ENCODE measurements at places on chromosomes 12 and 14. TPM values are rescaled to one million over a fixed set of nuclear protein-coding genes. Genes with fewer than 3 reads are reported as not detected.

GRCh38 chr14:56474419-56475022, 105.1 kb upstream of the TMEM260 start:
- H3K27ac ChIP-seq: no peak overlapping the region
- no peaks in the 10 kb centered on the region for H3K4me1 ChIP-seq
- H3K4me3 ChIP-seq: no peak overlapping the region
- H3K36me3 ChIP-seq: no peaks in the 10 kb centered on the region
- DNase-seq: peak; percentile 42
- H3K27me3 ChIP-seq: no peaks in the 10 kb centered on the region

GRCh38 chr12:40171501-40171900, 53.3 kb upstream of the LRRK2 start:
- H3K4me1 ChIP-seq: no peaks in the 10 kb centered on the region
- no peaks in the 10 kb centered on the region for H3K36me3 ChIP-seq
- H3K27ac ChIP-seq: no peak overlapping the region
- no peak overlapping the region for H3K4me3 ChIP-seq
- DNase-seq: no peak

DNA sequence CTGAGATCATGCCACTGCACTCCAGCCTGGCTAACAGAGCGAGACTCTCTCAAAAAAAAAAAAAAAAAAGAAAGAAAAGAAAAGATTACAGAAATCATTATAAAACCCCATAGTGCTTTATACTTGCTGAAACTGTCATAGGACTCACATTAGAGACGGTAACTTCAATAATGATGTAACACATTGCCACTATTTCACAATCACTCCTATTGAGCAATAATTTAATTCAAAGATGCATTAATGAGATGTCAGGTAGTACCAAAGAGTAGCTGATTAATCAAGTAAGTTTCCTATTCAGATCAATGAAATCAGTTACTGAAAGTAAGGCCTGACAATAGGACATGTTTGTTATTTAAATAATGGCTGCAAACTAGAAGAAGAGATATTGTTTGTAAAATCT, 751.5 kb upstream of the ALG10B start:
- H3K36me3 ChIP-seq: no peaks in the 10 kb centered on the region
- no peak for DNase-seq
- H3K4me1 ChIP-seq: no peaks in the 10 kb centered on the region
- no peak overlapping the region for H3K27ac ChIP-seq
- H3K27me3 ChIP-seq: no peaks in the 10 kb centered on the region
- H3K4me3 ChIP-seq: no peak overlapping the region

DNA sequence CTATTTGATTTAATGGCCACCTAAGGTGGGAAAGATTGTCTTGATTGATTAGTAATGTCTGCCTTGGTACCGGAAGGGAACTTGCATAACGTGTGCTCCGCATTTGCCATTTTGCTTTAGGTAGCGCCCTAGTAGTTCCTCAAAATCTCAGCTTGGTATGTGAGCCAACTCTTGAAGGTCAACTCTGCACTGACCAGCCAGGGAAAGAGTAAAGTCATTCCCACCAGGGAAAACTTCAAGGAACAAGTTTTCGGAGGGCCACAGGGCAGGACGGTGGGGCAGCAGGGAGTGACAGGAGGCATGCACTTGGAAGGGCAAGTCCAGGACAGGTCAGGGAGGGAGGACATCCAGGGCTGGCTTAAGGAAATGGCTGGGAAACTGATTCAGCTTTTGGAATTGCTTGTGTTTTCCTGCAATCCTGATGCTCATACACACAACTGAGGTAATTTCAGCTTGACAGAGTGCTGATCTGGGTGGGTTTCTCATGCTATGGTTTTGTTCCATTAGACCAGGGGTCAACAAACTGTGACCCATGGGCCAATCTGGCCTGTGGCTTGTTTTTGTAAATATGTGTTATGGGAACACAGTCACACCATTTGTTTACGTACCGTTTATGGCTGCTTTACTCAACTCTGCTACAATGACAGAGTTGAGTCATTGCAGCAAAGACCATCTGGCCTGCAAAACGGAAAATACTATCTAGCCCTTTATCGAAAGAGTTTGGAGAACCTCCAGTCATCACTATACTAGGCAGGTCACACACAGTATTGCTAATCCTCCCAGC, 184.5 kb downstream of the RBM19 start:
- no peaks in the 10 kb centered on the region for H3K36me3 ChIP-seq
- no peaks in the 10 kb centered on the region for H3K4me1 ChIP-seq
- DNase-seq: peak; percentile 8
- no peak overlapping the region for H3K4me3 ChIP-seq
- H3K27me3 ChIP-seq: peaks cover 8% of the 10 kb centered on the region

DNA sequence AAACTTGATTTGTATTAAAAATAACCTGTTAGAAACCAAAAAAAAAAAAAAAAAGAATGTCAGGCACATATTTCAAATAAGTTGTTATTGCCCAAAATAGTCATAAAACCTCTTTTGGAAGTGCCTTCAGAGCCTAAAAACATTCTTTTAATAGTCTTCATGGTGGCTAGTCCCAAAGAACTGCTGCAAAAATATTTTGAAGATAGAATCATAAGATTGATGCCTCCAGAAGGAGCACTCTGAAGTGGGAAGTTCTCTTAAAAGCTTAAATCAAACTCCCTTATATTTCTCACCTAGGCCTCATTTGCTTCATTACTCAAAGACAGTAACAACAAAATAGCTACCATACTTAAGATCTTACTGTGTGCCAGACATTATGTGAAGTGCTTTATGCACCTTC, 27.2 kb upstream of the NT5DC3 start:
- DNase-seq: no peak
- no peaks in the 10 kb centered on the region for H3K36me3 ChIP-seq
- no peak overlapping the region for H3K27ac ChIP-seq

DNA sequence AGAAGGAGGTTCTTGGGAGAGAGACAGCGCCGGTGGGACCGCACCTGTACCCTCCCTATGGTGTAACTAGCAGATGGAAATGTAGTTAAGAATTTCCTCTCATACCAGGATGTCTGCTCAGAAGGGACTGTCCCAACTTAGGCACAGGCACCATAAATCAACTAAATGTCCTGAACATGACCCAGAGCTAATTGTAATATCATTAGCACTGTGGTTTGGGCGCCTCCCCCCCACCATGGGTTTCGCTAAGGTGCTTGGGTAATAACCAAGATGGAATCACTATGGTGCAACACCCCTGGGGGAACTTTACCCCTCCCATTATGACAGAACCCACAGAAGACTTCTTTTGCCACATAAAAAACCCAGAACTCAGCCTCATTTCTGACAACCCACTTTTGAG, 15.9 kb downstream of the ZNF641 start:
- no peaks in the 10 kb centered on the region for H3K4me1 ChIP-seq
- H3K36me3 ChIP-seq: no peaks in the 10 kb centered on the region
- no peak for DNase-seq
- no peaks in the 10 kb centered on the region for H3K27me3 ChIP-seq

DNA sequence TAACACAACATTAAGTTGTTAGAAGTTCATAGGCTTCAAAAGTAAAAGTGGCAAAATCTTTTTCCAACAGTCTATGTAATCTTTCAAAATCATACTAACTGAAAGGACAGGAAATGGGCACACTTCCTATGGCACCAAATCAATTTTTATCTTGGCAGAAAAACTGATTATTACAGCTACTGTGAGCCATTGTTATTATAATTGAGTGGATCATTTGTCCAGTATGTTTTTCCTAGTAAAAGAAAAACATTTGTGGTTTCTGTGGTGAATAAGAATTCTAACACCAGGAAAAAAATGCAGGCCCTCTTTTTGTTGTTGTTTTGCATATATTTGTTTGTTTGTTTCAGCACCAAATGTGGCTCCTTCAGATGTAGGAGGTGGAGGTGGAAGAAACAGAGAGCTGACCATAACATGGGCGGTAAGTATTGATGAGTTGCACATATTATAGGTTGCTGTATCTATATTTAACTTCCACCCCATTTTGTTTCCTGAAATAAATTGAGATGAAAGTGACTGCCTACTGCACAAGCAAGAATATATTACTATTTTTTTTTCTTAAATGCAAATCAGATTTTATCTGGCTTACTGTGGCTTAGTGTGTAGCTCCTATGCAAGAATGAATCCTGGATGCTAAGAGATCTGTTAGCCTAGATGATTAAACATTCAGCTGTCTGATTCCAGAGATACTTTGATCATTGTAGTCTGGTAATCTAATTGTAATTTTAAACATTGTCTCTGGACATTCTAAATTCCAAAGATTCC, 174.1 kb upstream of the PDZRN4 start:
- H3K27ac ChIP-seq: no peak overlapping the region
- H3K4me3 ChIP-seq: no peak overlapping the region
- H3K36me3 ChIP-seq: no peaks in the 10 kb centered on the region
- H3K4me1 ChIP-seq: no peaks in the 10 kb centered on the region
- DNase-seq: no peak

GRCh38 chr12:34603382-34604035, 581.2 kb downstream of the ALG10 start:
- no peak overlapping the region for H3K4me3 ChIP-seq
- no peaks in the 10 kb centered on the region for H3K36me3 ChIP-seq
- no peaks in the 10 kb centered on the region for H3K4me1 ChIP-seq
- H3K27ac ChIP-seq: no peak overlapping the region

- DNase-seq: no peak
- no peak overlapping the region for H3K27ac ChIP-seq
- no peaks in the 10 kb centered on the region for H3K36me3 ChIP-seq
- H3K27me3 ChIP-seq: no peaks in the 10 kb centered on the region
Observed at GRCh38 chr12:105262461-105263184, 26.6 kb upstream of the APPL2 start.

DNA sequence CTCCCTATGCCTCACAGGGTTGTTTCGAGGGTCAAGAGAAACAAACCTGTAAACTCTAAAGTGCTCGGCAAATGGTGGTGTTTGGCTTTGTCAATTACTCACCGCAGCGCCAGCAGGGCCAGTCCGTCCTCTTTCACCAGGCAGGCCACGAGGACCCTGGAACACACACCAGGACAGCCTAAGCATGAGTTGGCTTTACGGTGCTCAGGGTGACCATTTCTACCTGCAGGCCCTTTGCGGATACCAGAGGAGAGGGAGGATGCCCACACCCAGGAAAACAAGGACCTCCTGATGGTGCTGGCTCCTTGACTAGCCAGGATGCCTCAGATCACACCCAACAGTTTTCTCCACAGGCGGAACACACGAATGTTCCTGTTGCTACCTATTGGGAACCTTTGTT, 11.5 kb downstream of the COL2A1 start:
- H3K27ac ChIP-seq: no peak overlapping the region
- H3K27me3 ChIP-seq: peaks cover 7% of the 10 kb centered on the region
- no peak for DNase-seq
- H3K36me3 ChIP-seq: peaks cover 5% of the 10 kb centered on the region

GRCh38 chr14:97851428-97851995, 1054.3 kb downstream of the VRK1 start:
- no peak for DNase-seq
- H3K4me1 ChIP-seq: no peaks in the 10 kb centered on the region
- no peak overlapping the region for H3K4me3 ChIP-seq

DNA sequence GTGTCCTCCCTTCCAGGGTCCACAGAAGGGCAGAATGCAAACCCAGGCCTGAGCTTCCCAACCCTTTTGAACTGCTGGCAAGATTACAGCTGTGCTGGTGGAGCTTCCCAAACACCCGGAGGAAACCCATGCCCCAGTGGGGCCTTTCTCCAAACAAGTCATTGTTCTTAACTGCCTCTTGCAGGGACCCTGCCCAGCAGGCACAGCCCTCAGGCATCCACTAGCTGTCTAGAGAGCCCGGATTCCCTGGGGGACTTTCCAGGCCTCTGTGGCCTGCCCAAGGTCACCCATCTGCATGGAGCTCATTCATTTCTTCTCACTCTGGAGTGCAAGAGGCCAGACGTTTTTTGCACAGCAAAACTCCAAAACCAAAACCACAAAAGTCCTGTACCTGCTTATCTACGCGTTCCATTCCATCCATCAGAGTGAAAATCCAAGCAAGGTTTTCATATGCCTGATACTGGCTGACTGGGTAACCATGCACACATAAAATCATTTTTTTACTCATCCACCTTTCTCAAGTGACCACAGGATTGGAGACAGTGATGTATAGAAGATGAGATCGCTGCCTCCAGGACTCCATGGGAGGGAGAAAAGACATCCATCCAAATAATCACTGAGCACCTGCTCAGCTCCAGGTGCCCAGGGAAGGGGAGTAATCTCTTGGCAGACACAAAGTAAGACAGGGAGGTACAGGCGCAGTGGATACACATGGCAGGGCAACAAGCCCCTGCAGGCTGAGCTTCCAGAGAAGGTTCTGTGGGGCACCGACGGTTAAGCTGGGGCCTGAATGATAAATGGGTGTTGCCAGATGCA, 17.2 kb upstream of the BDKRB2 start:
- H3K4me3 ChIP-seq: no peak overlapping the region
- no peaks in the 10 kb centered on the region for H3K36me3 ChIP-seq
- H3K27ac ChIP-seq: no peak overlapping the region
- no peaks in the 10 kb centered on the region for H3K27me3 ChIP-seq

DNA sequence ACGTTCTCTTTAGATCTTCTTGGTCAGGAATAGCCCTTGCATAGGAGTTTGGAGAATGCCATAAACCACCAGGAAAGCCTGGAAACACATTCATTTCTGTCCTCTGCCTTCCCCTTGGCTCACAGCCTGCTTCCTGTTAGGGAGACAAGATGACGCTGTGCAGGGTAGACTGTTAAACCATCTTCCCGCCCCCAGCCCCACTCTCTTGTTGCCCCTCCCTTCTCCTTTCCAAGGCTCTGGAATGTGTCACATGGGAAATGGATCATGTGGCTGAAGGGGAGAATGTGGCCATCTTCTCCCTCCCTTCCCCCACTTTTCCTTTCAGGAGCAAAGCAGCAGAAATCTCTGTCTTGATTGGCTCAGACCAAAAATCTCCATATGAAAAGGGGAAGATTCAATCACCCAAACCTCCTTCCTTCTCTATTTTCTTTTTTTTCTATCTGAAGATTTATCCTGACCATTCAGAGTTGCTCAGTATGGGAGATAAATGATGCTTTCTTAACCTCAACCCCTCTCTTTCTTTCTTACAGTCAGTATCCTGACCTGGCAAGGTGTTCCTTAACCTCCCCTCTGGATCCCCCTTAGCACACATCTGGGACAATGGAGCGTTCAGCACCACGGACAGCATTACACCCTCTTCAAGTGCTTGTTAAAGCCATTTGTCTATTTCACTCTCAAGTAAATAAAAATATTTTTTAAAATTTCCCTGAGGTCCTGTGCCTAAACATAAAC, 11.4 kb downstream of the GPR19 start:
- no peak overlapping the region for H3K4me3 ChIP-seq
- no peak overlapping the region for H3K27ac ChIP-seq
- H3K36me3 ChIP-seq: no peaks in the 10 kb centered on the region
- H3K27me3 ChIP-seq: no peaks in the 10 kb centered on the region
- H3K4me1 ChIP-seq: no peaks in the 10 kb centered on the region
- DNase-seq: peak; percentile 59

DNA sequence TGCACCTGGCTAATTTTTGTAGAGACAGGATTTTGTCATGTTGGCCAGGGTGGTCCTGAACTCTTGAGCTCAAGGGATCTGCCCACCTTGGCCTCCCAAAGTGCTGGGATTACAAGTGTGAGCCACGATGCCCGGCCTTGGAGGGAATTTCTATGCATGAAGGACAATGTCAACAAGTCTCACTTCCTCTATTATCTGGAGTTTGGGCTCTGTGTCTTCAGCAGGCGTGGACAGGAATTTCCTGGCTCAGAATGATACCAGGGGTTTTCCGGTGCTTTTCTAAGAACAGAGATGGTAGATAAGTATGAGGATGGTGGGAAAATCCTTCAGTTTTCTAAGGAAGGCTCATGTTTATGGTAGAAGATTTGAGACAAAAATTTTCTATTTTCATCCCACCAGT, 75.0 kb upstream of the CCDC60 start:
- H3K4me1 ChIP-seq: no peaks in the 10 kb centered on the region

The LTBP2 gene
- polyA plus RNA-seq: 1.8 TPM

The OTX2 gene
- polyA plus RNA-seq: not detected

The GALNT8 gene
- 14.4 TPM for polyA plus RNA-seq

The TAS2R8 gene
- polyA plus RNA-seq: not detected

The CLEC4D gene
- not detected for polyA plus RNA-seq

The SAMD4A gene
- 2.7 TPM for polyA plus RNA-seq
